ENCODE measurements at places on chromosomes 2 and 18.

DNA sequence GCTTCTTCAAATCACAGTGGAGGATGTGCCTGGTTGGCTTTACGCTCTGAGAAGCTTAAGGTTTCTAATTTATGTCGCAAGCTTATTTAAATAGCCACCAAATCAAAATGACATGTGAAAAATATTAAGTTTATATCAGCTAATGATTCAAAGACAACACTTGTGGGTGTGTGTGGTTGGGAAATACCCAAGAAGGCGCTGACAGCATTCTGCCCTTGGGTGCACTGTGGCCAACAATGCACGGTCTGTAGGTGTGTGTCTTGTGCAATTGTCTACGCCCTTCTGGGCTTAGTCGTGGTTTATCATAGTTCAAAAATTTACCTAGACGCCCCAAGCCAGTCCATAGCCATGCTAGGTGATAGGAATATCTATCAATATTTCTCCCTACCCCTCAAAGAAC lies 60.9 kb downstream of the KCTD1 start:
- no peak for DNase-seq

GRCh38 chr2:135948141-135948540 lies 37.3 kb downstream of the DARS1 start:
- no peak for DNase-seq

- DNase-seq: no peak
These were observed 75.4 kb upstream of the LRATD1 start for GRCh38 chr2:14557111-14557510.

DNA sequence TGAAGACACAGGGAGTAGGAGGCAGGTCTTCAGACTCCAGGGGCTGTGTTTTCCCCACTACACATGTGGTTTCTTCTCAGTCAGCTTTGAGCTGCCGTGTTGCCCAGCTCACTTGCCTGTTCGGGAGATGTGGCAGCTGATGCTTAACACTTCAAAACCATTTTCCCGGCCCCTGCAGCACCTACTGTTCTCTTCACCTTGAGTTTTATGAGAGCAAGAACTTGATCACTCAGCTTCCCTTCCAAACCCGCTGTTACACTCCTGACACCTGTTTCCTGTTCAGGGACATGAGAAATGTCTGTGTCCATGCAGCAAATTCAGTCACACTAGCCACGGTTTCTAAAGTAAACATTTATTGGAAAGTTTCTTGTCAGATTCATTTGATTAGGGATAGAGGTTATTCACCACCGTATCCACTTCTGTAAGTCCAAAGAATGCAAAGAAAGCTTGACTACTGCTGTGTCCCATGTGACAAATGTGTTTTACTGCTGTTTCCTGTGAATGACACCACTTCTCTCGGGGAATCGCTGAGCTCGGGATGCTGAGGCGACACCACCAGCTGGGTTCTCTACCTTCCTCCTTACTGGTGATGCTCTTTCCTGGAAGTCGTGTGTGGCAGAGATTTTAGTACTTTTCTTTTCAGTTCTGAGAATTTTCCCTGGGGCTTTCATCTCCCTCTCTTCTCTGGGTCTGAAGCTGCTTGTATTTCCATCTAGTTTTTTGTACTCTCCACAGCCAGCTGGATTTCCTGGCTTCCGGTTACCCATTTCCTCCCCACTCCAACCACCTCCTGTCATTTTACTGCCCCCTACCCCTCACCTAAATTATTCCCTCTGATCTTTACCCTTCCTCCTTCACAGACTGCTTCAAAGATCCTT lies 91.7 kb downstream of the KLF7 start:
- DNase-seq: no peak

DNA sequence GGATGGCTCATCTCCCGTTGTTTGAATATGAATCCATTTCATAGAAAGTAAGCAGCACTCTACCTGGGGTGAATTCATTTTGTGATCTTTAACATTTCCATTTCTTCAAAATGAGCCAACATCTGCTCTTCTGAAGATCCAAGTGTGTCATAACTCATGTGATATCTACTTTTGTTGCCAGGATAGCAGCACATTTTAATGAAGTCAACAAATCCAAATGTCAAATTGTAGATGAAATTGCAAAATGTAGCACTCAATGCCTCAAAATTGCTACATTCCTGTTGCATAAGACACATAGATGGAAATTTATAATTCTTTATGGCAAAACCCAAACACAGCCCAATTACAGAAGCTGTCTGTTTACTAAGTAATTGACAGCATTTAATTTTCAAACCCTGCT lies 360.7 kb downstream of the TMX3 start:
- no peak for DNase-seq

DNA sequence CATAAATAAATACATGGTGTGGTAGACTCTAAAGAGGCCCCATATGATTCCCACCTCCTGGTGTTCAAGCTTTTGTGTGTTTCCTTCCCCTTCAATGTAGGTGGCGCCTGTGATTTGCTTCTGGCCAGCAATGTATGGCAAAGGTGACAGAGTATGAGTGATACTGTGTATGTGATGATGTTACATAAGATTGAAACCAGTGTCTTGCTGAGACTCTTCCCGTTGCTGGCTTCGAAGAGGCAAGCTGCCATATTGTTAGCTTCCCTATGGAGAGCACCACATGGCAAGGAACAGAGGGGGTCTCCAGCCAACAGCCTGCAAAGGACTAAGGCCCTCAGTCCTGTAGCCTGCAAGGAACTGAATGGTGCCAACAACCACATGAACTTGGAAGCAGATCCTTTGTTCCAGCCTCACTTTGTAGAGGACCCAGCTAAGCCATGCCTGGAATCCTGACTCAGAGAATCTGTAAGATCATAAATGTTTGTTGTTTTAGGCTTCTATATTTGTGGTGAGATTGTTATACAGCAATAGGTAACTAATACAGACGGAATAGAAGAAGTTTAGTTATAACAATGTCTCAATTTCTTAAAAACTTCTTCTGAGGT lies 1.7 kb upstream of the SMAD4 start:
- no peak for DNase-seq

DNA sequence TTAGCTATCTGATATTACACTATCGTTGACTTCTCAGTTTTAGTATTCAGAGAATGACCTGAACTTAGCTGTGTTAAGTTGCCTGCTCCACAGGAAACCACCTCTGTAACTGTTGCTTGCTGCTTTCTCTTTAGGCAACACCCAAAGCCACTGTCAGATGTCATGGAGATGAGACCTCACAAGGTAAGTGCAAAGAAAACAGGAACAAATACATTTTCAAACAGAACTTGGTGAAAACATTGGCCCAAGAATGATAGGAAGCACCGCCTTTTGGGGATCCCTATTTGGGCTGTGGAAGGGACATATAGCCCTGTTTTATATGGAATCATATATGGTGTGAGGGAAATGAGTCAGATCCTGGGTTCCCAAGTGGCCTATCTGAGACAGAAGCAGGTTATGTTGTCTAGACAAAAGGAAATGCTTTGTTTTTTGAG lies 143.4 kb downstream of the UBE2E3 start:
- DNase-seq: peak; percentile 76

DNA sequence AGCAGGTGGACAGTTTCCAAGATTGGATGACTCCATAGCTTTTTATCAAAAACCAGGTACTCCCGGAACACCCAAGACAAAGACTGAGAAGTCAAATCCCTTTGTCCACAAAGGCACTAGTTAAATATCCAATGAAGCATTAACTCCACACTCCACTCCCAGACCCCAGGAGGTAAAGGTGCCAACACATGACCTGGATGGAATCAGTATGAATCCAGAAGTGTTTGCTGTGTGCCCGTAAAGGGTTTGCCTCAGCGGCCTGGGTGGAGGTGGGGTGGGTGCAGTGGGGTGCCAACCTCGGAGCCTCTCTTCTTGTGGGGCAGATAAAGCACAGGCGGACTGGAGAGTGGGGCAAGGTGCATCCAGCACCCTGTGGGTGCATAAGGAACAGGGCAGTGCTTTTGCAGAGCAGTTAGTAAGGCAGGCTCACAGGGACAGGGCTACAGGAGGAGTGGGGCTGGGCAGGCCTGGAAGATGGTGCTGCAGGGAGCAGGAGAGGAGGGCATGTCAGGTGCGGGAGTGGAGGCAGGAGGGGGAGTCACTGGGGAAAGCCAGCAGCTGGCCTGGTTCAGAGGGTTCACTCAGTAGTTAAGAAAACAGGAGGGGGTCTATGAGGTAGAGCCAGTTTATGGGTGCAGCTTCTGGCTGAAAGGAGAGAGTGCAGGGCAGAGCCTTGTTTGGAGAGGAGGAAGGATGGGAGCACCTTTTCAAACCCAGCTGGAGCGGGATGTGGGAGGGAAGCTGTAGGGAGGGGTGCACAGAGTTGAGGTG lies 208.4 kb upstream of the SMAD2 start:
- no peak for DNase-seq

DNA sequence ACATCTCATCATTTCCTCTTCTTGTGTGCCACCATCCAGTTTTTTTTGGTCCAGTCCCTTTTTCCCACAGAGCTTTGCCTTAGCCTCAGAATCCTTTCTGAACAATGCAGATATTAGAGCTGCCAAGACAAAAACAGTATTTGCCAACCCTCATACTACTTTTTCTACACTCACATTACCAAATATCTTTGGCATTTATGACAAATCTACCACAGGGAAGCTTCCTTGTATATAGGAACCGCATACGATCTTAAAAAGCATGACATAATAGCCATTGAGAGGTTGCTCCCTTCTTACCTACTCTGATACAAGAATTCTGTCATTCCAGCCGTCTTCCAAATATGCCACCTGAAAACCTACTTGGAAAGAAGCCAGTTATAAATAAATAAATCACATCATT lies 9.4 kb downstream of the ZNF24 start:
- no peak for DNase-seq

DNA sequence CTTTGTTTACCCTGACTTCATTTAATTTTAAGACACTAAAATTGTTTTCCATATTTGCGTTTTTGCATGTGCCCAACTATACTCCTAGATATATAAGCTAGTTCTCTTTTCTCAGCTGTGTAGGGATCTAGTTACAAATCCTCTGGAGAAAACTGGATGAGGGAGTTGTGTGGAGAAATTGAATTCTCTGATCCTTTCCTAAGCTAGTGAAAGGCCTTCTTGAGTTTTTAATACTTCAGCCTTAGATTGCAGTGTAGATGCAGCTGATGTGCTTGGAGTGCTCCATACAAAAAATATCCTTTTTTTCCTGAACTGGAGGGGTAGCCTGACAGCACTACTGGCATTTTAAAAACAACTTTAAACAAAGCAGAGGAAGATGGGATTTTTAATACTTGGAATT lies 8.6 kb upstream of the MTX2 start:
- no peak for DNase-seq

DNA sequence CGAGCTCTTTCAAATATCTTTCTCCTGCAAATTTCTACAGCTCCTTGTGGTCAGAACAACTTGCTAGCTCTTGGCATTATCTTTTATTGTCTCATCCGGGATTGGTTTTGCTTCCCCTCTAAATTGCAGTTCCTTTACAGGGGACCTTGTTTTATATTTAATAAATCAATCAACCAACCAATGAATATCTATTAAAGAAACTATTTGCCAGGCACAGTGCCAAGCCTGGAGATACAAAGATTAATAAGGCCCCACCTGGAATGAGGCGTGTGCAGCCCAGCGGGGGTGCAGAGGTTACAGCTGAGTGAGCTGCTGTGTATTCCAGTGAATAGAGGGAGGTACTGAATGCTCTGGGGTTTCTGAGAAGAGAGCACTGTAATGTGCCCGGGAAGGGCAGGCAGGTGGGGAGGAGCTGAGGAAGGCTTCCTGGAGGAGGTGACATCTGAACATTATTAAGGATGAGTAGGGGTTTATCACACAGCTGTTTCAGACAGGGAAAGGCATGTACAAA lies 51.8 kb downstream of the LIPG start:
- no peak for DNase-seq

- no peak for DNase-seq
These were observed 345.0 kb downstream of the CLIP4 start for GRCh38 chr2:29460190-29460589.

GRCh38 chr18:35128675-35129074 lies 87.5 kb downstream of the MAPRE2 start:
- DNase-seq: no peak

DNA sequence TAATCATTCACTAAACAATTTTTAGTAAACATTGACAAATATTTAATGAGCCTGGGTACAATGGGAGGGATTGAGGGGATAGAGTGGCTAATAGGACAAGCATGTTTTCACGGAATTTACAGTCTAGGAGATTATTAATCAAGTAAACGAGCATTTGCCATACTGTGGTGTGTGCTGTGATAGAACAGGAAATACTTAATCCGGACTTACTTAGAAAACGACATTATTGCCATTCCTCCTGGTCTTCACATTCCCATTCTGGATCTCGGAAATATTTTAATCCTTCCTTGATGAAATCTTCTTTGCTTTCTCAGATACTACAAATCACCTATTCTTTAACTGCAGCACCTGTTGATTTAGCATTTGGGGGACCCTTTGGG lies 905 bp downstream of the TTLL4 start:
- DNase-seq: no peak

GRCh38 chr18:28768791-28769768 lies 592.1 kb upstream of the CDH2 start:
- DNase-seq: no peak

Measured in Kasumi-1 (cell line).